ENCODE measurements at places on chromosomes 6 and 20.

- DNase-seq = no peak
Observed at GRCh38 chr6:156957931-156958547, 180.9 kb downstream of the ARID1B start.

- DNase-seq = peak; percentile 94
Observed at GRCh38 chr6:53359095-53359842, 10.5 kb upstream of the ELOVL5 start.

- DNase-seq = peak; percentile 57
Observed at GRCh38 chr6:29553268-29554057, 6.1 kb downstream of the UBD start.

DNA sequence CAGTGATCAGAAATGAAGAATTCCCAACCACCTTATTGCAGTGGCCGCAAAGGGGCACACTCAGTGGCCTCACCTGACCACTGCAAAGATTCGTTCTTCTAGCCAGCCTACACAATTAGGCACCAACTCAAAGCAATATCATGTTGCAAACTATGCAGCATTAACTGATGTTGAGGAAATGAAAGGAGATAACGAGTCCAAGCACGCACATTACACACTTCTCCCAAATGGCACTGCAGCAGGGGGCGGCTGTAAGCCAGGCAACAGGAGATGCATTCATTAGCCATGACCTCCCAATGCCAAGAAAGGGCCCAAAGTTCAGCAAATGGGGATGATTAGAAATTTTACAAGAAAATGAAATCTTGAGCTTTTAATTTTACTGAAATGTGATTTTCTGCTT is 39.3 kb downstream of the ATXN1 start:
- DNase-seq = no peak

GRCh38 chr6:142940487-142940886 is 4.5 kb downstream of the HIVEP2 start:
- DNase-seq = no peak

DNA sequence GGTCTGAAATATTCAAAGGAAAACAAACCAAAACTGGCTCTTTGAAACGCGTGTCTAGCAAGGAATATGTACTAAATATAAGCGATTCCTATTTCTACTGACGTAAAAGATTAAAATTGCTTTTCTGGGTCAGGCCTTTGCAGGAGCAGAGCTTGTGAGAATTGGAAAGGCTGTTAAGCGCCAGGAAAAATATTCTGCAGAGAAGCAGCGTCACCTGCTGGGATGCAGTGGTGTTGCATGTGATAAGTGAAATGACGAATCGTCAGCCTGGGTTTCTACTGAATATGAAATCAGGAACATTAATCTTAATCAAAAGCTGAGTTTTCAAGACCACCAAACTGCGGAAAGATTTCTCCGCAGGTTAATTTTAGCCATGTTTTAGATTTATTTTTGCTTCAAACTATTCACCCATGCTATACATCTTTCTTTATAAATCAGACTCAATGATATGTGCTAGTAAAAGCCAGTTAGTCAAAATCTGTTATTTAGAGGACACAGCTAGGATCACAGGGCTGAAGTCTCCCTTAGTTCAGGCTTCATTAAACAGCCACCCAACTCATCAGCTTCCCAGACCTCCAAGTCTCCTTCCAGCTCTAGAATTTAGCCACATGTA is 67.4 kb downstream of the ALDH8A1 start:
- DNase-seq = peak; percentile 61

DNA sequence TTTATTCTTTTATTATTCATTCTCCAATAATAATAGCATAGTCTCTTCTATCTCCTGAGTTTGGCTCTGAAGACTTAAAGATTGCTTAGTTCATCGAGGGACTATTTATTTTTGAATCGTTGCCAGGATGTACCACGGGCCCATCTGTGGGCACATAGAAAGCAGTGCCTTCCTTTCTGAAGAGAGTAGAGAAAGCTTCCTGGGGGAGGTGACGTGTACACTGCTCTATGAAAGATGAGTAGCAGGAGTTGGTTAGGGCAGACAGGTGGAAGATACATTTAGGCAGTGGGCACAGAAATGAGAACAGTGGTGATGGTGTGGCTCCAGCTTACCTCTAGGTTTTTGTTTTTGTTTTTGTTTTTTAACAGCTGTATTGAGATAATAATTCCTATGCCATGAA is 98.4 kb downstream of the CDKAL1 start:
- no peak for DNase-seq

DNA sequence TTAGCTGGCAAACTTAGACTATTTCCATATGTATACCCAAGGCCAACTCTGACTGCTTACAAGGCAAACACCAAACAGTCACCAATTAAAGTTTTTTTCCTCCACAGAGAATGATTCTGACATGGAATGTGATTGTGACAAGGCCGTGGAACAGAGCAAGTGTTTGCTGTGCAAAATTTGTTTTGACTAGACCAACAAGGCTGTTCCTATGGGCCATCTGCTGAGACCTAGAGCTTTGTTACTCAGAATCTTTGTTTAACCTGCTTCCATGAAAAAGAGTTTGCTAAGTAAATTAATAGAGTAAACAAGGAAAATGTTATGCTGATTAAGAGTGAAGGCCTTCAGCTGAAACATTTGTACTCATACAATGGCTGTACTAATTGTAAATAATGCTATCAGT is 51.6 kb upstream of the IMPG1 start:
- DNase-seq = no peak

- no peak for DNase-seq
Observed at GRCh38 chr20:14622796-14623195, 285.4 kb upstream of the FLRT3 start.

GRCh38 chr6:52582996-52583395 is 6.1 kb upstream of the TRAM2 start:
- no peak for DNase-seq

DNA sequence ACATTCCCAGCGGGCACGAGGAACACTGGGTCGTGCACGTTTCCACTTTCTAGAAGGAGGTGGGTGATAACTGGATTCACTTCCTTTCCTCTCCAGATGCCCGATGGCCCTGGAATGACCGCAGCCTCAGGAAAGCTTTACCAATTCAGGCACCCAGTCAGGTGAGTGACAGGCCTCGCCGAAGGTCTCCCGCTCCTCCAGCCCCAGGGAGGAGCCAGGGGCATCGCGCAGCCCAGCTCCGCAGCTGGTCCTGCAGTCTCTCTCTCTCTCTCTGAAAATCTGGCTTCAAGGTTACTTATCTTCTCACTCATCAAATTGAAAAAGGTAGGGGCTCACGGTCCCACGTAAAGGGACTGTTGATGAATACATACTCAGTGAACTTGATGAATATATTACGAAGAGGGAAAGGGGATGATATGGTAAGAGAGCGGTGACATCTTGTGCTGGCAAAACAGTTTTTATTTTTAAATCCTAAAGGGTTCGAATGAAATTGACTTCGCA is 891 bp downstream of the RIPPLY2 start:
- DNase-seq = no peak

DNA sequence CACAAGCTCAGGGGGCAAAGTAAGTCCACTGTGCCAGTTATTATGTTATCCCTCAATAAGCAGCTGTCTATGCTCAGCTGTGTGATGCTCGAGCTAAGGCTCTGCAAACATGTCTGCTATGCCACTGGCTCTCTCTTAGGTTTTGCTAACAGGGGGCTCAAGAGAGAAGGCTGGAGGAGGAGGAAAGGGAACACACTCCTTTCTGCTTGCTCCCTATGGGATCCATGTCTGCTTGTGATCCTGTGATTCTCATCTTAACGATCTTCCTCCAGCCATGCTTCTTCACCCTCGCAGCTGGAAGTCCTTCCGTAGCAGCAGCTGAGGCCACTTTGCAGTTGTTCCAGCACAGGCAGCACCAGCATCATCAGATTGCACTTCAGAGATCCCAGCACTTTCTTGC is 37.0 kb upstream of the IGF2R start:
- DNase-seq = no peak

DNA sequence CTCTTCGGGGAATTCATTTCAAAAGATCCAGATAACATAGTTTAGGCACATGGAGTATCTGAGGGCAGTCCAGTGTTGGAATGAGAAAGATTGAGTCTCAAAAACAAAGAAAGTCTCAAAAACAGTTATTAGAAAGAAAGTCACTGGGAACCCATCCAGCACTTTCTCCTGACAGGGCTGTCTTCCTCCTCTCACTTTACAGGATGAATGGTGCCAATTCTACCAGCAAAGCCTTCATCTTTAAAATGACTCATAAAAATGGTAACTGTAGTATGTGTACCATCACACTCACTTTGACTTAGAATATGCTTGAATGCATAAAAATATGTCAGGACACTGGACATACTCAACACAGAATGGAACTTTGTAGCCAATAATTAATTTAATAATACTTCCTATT is 71.3 kb downstream of the SLC22A3 start:
- DNase-seq = no peak

DNA sequence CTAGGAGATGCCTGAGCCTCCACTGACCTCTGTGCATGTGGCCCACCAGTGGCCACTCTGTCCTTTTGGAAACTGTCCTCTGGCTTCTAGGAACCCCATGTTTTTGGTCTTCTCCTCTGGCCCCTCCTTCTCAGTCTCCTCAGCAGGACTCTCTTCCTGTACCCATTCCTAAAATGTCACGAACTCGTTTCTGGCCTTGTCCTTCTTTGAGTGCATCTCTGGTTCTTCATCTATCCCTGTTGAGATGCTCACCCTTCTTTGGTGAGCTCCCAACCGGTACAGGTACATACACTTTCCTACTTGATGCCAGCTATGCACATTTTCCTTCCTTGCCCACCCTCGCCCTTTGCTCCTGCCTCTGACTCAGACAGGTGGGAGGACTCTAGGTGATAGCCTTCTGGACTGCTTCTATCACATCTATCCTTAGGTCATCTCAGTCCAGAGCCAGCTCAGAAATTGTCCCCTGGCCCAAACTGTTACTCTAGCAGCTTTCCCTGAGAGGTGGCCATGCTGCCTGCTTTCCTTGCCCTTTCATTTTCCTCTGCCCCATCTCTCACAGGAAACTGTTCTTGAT is 14.8 kb upstream of the NNAT start:
- DNase-seq = no peak

- DNase-seq = no peak
Observed at GRCh38 chr6:131290955-131291354, 155.7 kb downstream of the AKAP7 start.

- no peak for DNase-seq
Observed at GRCh38 chr20:61817575-61817974, 248.1 kb downstream of the TAF4 start.
